ENCODE measurements at places on chromosomes 13 and 19.

GRCh38 chr19:44744871-44745332 is 3.6 kb upstream of the BCL3 start:
- DNase-seq = no peak

DNA sequence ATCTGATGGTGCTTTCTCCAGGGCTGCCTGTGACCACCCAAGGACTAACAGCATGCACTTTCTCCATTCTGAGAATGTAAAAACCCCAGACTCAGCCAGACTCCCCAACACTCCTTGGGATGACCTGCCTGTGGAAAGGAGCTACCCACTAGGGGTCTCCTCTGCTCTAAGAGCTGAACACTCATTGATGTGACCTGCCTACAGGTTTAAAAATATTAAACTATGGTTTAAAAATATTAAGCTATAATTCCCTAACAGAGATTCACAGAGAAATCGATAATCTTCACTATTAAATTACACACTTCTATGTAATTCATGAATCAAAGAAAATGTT is 696.2 kb upstream of the SLITRK5 start:
- DNase-seq = no peak

GRCh38 chr13:64709079-64709478 is 2521.1 kb downstream of the PCDH9 start:
- DNase-seq = no peak

DNA sequence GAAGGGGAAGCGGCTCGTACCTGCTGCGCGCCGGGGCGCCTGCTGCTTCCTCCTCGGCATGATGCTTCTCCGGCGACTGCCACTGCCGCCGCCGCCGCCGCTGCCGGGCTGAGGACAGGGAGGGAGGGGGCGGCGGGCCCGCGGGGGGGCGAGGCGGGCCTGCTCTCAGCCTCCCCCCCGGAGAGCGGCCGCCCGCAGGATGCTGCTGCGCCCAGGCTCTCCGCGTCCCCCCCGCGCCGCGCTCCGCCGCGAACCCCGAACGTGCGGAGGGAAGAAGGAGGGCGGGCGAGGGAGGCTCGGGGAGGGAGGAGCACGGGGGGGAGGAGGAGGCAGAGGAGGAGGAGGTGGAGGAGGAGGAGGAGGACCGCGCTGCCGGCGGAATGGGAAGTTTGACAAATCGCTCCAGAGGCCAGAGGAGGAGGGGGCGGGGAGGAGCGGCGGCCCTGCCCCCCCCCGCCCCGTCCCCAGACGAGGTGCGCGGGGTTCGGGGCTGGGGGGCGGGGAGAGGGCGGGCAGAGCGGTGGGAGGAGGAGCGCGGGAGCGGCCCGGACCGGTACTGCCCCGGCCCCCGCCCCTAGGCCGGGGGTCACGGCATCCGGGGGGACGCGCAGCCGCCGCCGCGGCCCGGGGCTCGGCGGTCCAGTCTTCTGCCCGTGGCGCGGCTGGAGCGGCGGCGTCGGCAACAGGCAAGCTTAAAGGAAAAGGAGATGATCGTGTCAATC is at the start of gene TSHZ3:
Gene TSHZ3 (minus strand): TSS at position 277 of the 722 bp plus-strand sequence. CDS start 217 bp downstream, at position 60.
- no peak for DNase-seq

DNA sequence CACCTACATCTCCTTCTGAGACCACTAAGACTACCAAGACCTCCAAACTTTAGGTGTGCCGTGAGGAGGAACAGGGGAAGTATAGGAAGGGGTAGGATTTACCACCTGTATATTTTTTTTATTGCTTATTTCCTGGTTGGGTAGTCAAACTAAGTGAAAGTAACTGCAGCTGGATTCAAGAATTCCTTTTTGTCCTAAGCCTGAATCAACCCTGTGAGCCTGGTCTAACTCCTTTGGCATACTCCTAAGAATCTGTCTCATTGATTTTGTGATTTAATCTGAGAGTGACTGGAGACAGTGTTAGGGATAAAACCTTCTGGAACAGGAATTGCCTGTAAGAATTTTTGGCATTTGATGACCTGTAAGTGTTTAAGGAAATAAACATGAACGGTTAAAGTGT is 523.5 kb upstream of the MIR17HG start:
- DNase-seq = no peak

DNA sequence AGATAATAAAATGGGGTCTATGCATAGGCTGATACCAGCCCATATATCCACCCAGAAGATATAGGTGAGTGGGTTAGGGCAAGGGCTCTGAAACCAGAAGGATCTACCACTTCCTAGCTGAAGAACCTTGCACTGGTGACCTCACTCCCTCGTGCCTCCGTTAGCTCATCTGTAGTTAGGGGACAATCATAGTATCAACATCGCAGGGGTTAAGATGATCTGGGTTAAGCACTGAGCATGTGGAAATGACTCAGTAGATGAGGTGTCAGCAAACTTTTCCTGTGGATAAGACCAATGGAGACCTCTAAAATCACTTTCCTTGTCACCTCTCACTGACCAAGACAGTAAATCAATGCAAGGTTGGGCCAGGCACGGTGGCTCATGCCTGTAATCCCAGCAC is 30.5 kb downstream of the TNFSF14 start:
- peak; percentile 74 for DNase-seq

DNA sequence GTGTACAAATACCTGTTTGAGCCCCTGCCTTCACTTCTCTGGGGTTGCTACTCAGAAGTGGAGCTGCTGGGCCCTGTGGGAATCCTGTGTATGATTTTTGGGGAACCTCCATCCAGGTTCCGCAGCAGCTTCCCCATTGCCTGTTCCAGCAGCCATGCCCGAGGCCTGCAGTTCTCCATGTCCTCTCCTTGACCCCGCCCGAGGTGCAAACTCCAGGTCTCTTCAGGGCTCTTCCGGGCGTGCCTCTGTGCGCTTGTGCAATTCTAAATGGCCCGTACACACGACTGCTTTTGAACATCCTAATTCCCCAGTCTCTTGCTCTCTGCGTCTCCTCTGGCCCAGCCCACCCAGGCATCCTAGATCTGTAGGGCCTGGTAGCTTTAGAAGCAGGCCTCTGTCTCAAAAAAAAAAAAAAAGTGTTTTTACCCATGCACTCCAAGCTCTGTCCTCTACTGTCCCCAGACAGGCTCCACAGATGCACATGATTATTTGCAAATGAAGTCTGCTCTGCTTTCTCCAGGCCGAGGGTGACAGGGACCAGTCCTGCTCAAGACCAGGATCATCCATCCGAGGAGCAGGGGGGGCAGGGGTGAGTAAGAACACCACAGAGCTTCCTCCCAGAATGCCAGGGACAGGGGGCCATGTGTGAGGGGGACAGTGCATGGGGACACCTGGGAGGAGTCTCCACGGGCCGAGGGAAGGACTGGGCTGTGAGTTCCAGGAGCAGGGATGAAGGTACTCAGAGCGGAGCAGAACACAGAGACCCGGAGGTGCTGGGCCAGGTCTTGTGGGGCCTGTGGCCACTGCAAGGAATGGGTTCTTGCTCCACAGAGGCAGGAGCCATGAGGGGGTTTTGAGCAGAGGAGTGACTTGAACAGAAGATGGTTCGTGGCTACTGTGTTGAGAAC is 51.7 kb downstream of the SLC7A9 start:
- DNase-seq = no peak

GRCh38 chr13:31060655-31061054 is 101.0 kb downstream of the HSPH1 start:
- no peak for DNase-seq

DNA sequence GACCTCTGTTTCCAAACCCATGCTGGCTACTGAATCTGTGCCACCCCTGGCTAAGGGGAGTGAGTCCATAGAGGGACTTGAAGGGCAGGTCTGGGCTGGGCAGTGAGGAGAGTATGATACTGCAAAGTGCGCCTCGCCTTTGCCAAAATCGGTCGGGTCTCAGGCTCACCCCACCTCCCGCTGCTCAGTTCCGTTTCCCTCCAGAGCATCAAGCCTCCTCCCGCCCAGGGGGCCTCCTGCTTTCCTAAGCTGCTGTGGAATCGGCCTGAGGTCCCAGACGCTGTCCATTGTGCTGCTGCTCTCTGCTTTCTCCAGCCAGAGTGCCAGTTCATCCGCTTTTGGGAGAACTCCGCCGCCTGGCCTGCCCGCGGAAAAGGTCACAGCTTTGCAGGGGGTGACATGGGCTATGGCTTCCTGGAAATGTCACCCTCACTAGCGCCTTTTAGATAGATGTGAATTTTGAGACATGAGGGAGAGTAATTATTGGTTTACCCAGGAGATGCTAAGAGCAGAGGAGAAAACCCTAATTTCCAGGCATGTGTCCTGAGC is 1418.4 kb downstream of the UQCRFS1 start:
- DNase-seq = no peak

GRCh38 chr19:46603195-46603637 is 2.1 kb downstream of the CALM3 start:
- DNase-seq = no peak

GRCh38 chr13:113785051-113786010 is 26.3 kb downstream of the TMEM255B start:
- no peak for DNase-seq

DNA sequence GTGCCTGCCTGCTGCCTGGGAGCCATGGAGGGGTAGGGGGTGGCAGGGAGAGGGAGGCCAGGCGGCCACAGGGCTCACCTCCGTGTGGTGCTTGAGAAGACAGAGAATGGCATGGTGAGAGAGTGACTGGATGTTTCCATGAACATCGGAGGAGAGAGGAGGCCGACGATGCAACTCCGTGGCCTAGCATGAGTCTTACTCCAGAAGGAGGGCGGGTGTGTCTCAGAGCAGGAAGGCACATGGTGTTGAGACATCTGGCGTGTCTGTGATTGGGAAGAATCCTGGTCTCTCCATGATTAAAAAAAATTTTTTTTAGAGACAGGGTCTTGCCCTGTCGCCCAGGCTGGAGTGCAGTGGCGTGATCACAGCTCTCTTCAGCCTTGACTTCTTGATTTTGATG is 5.1 kb downstream of the IRGC start:
- DNase-seq = no peak

- DNase-seq = no peak
Observed at GRCh38 chr13:79403113-79403512, 2.9 kb downstream of the RBM26 start.

- no peak for DNase-seq
Observed at GRCh38 chr19:33574824-33575223, 46.9 kb upstream of the CHST8 start.

DNA sequence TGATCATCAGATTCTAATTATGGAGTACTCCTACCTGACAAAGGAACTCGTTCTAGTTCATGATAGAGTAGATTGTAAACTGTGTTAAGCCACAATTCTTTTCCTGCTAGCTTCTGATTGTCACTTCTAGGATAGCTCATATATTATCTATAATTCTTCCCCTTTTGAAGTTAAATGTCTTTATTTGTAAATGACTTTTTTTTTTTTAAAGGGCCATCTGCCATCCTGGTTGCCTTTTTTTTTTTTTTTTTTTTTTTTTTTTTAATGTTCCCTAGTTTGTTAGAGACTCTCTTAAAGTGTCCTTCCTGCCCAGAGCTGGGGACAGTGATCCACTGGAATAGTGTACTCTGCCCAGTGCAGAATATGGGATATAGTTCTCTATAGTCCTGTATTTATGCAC is 4.3 kb downstream of the CHAMP1 start:
- no peak for DNase-seq

GRCh38 chr13:94674609-94675348 is 37.6 kb downstream of the SOX21 start:
- DNase-seq = no peak

DNA sequence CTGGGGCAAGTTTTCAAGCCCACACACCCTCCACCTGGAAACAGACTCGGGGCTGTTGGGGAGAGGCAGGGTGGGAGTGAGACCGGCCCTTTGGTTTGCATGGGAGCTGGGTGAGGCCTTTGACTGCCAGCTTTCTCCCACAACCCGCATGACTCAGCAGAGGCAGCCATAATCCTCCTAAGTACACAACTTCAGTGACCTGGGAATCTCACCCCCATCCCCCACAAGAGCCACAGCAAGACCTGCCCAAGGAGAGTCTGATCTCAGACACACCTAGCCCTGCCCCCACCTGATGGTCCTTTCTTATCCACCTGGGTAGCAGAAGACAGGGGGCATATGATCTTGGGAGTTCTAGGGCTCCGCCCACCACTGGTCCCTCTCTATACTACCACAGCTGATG is 1615.4 kb downstream of the EFNB2 start:
- no peak for DNase-seq

GRCh38 chr13:26864576-26864975 is 104.0 kb upstream of the GPR12 start:
- no peak for DNase-seq

GRCh38 chr13:84352946-84353345 is 470.7 kb upstream of the SLITRK1 start:
- DNase-seq = no peak

GRCh38 chr19:30541575-30541974 is 169.4 kb downstream of the ZNF536 start:
- DNase-seq = no peak

DNA sequence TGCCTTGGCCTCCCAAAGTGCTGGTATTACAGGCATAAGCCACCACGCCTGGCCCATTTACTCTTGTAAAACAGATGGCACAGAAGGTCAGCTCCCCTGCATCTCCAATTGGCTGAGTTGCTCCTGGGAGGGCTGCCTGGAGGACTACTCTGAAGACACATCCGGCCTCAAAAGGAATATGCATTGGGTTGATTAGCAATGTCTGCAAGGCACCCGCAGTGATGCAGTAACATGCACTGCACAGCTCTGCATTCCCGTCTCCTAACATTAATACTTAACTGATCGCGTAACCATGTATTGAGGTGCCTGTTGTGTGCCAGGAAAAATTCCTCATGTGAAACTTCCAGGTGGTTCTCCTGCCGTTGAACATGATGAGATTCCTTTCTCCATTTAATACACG is 5.0 kb downstream of the ELAVL3 start:
- no peak for DNase-seq

- no peak for DNase-seq
Observed at GRCh38 chr13:24541127-24541475, 28.5 kb upstream of the PARP4 start.

GRCh38 chr13:28268800-28269223 is 130.5 kb downstream of the PAN3 start:
- no peak for DNase-seq

All from esophagus muscularis mucosa (tissue), 4 donors.